ENCODE measurements at places on chromosomes 3 and 15.

DNA sequence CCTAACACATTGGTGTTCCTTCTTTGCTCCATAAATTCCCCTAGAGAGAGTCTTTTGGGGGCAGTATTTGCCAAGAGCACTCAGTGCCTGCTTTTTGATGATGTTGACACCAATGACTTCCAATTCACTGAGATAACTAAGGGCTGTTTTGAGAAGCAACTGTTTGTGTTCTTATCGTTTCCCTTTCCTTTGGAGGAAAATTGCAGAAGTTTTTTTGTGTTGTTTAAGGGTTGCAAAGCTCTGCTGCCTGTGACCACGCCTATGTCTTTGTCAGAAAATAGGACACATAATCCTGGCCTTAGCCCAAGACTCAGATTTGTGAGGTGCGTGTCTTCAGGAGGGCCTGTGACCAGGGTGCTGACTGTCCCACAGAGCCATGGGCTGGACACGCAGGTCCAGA is 99.6 kb downstream of the FAM43A start:
- no peak for DNase-seq

DNA sequence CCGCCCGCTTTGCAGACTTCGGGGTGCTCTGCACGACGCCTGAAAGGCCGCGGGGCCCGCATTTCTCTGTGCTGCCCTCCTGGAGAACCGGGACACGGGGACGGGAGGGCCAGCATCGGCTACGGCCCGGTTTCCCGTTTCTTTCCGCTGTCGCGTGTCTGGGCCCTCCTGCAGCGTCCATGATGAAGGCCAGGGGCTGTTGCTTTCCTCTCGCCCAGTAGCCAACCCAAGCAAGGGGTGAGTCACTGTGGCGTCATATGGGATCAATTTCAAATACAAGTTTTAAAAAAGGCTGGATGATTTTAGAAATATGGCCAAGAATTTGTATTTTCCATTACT is 435 bp downstream of the SLC35G2 start:
- no peak for DNase-seq

- no peak for DNase-seq
These were observed 54.4 kb downstream of the GTF2E1 start for GRCh38 chr3:120796976-120797375.

DNA sequence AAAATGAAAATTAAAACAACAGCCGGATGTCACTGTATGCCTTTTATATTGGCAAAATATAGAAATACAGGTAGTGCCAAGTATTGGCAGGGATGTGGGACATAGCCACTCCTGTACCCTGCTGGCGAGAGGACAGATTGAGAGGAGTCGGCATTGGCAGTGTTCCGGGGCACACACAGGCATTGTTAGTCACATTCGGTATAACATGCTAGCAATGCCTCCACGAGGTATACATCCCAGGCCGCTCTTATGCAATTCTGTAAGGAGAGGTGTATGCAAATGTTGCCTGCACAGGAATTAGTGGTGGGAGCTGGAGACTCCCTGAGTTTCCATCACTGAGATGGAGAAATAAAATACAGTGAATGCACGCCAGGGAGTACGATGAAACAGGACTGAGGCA is 99.4 kb upstream of the DLG1 start:
- no peak for DNase-seq

DNA sequence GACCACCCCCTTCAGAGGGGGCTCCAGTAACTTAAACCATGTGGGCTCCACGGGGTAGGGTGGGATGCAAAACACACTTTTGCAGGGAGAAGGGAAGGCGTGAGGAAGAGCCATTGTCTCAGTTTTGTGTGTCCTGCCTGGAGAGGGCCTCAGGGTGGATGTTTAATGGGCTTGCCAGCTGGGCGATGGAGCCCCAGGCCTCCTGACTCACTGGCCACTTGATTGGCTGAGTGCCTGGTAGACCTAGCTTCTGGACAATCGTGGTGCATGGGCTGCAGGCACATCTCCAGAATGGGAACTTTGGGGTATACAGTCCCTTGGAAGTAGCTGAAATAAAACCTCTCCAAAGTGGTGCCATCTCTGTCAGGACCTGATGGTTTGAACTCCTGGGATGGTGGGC is 118.3 kb upstream of the MRPS22 start:
- DNase-seq: no peak

GRCh38 chr3:18445401-18446148 is 20.4 kb upstream of the SATB1 start:
- DNase-seq: peak; percentile 47

DNA sequence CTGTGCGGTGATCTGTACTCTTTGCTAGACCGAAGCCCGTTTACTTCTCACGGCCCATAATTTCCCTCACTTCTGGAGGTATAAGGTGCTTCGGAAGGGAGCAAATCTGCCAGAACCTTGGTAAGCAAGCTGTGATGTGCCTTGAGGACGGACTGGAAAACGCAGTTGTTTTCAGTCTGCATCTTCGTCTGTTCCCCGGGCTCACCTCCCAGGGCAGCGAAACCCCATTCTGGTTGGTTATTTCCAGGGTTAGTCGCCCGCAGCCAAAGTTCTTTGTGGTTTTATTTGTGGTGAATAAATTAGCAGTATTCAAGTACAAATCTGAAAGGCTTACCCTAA is 401 bp downstream of the RAMAC start:
- DNase-seq: no peak
